CD4-positive, alpha-beta T cell treated with Interleukin-4 for 1 hour (primary cell): ENCODE measurements at places on chromosomes 3 and 15.

GRCh38 chr3:41580274-41580959 is 381.1 kb downstream of the CTNNB1 start:
- DNase-seq = no peak

DNA sequence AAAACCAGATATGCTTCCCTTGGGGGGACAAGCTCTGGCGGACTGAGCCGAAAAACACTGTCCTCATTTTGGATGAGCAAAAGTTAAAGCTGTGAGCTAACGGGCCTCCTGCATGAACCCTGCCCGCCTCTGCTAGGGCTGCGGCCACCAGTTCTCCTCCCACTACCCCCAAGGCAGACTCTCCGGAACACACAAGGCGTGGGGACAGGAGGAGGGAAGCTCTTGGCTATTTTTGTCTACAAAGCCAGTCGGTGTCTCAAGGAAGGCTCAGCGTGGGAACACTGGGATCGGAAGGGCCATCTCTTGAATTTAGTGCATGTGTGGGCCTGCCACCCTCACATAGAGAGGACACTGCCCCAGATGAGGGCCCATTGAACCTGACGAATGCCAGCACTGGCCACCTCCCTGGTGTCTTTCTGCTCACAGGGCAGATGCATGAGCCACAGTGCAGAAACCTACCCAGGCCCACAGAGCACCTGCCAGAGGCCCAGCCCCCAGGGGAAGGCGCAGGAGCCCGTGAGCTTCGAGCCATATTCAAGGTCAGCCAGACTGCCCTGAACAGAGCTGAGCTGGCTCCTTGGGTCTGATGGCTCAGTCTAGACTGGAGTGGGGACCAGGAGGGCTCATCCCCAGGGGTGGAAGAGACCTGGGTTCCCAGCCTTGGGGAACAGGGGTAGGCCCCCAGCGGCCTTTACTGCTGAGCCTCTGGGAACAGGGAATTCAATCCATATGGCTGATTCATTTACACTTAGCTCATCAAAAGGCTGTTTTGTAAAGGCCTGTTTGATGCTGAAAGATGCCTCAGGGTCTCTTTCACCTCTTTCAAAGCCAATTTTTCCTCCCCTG is 38.3 kb downstream of the HCN4 start:
- no peak for DNase-seq

GRCh38 chr15:95556866-95557225 is 773.7 kb upstream of the NR2F2 start:
- no peak for DNase-seq

- DNase-seq = peak; percentile 25
These were observed 5.4 kb upstream of the ALDH1A2 start for GRCh38 chr15:58070801-58071418.

DNA sequence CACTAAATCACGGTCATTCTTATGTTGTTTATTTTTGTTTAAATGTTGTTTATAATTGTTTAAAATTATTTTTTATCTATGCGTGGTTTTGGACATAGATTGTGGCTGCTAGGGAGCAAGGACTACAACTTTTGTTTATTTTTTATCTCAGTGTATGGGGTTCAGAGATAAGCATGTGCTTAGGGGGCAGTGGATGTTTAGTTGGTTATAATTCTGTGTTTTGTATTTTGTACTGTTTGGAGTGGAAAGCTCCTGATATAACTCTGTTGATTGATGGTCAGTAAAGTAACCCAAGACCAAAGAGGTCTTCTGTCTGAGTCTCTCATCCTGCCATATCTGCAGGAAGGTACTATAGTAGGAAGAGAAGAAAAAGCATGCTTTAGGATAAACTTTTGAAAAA is 36.5 kb upstream of the NPHP3 start:
- DNase-seq = no peak

DNA sequence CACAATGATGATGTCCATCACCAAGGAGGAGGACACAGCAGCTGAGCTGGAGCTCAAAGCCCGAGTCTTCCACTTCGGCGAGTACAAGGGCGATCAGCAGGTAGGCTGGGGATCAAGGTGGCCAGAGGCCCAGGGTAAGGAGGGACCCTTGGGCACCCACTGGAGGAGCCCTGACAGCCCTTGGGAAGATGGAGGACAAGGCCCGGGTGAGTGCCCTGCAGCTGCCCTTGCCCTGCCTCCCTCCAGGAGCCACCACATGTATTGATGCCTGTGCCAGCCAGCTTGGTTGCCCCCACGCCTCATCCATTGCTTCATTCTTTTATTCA is 38.4 kb downstream of the CFAP100 start:
- DNase-seq = no peak

GRCh38 chr3:150285601-150286000 is 122.5 kb upstream of the TSC22D2 start:
- DNase-seq = no peak

DNA sequence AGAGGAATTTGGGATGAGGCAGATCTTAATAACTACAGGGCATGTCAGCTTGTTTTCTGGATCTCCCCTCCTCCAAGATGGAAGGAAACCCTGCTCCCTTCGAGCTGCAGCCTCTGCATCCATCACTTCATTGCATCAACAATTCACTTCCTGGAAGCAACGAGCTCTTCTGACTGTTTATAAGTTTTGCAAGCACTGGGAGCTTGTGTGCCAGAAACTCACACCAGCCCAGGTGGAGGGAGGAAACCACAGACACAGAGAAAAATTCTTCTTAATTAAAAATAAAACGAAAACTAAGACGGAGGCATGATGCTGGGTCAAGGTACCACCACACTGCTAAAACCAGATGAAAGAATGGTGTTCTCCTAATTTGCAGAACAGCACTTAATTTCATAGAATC is 10.6 kb downstream of the LRIG1 start:
- DNase-seq = peak; percentile 24

DNA sequence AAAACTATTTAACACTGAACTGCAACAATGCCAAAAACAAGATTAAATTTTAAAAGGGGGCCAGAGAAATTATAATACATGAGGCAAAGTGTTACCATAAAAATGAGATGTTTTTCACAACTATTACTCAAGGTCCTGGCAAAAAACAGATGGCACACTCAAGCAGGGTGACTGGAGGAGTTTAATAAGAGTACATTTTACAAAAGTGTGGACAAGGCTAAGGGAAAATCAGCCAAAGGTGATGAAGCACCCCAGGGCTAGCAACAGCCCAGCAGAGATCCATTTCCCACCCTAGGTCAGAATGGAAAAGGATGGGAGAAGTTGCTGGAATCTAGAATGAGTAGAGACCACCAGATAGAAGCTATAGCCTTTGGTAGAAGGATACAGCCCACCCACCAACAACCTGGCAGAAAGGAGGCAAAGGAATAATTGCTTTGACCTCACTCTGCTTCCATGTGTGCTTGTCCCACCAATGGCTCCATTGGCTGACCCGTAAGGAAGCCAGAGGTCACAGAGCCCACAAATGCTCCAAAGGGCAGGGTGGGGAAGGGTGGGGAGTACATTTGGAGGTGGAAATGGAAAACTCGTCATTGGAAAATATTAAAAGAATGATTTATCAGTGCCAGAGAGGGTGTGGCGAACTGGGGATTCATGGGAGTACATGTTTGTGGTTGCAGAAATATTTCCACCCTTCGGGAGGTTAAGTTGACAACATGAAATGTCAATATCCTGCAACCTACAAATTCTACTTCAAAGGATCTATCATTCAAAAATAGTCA is 161.0 kb upstream of the UBE2E2 start:
- no peak for DNase-seq

DNA sequence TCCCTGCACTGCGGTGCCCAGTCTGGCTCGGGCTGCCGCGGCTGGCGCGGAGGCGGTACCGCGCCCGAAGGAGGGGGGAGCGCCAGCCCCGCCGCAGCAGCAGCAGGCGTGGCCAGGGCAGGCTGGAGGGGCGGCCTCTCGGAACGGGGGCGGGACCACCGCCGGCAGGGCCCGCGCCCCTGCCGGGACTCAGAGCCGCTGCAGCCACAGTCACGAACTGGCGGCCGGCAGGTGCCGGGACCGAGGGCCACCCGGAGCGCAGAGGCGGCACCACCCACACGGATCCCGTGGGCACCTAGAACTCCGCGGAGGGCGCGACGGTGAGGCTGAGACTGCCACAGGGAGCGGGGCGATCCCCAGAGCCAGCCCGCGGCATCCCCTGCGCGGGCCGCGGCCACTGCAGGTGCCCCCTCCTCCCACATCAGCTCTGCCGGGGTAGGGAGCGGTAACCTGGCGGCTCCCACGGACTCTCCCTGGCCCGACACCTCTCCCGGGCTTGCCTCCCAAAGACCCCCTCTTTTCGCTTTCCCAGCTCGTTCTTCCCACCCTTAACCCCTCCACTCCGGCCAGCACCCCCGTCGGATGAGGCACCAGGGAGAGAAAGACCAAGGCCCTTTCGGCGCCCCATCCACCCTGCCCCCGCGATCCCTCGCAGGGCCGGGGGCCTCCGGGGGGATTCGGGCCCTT is at the start of gene VWA5B2:
TSS of gene VWA5B2 (plus strand) at position 192 of the 687 bp plus-strand sequence. CDS start 944 bp downstream, outside the sequence.
- peak; percentile 79 for DNase-seq

DNA sequence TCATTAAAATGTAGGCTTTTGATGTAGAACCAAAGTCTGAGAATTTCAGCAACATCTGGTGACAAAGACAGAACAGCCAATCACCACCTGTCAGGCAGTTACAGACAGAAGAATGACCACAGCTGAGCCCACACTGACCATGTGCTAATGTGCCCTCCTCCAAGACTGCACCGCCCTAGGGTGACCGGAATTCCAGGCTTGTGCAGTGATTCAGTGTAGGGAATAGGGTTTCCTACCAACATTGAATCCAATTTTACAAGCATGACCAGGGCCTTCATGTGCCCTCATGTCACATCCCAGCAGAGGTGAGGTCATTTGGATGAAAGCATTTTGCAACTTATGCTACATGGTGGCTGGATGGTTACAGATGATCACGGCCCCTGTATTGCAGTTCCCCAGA is 412.5 kb downstream of the SOX2 start:
- DNase-seq = no peak

GRCh38 chr15:33716025-33716424 is 252.3 kb upstream of the CHRM5 start:
- no peak for DNase-seq

- DNase-seq = peak; percentile 84
These were observed 1.3 kb downstream of the GNAT1 start for GRCh38 chr3:50192689-50193141.

DNA sequence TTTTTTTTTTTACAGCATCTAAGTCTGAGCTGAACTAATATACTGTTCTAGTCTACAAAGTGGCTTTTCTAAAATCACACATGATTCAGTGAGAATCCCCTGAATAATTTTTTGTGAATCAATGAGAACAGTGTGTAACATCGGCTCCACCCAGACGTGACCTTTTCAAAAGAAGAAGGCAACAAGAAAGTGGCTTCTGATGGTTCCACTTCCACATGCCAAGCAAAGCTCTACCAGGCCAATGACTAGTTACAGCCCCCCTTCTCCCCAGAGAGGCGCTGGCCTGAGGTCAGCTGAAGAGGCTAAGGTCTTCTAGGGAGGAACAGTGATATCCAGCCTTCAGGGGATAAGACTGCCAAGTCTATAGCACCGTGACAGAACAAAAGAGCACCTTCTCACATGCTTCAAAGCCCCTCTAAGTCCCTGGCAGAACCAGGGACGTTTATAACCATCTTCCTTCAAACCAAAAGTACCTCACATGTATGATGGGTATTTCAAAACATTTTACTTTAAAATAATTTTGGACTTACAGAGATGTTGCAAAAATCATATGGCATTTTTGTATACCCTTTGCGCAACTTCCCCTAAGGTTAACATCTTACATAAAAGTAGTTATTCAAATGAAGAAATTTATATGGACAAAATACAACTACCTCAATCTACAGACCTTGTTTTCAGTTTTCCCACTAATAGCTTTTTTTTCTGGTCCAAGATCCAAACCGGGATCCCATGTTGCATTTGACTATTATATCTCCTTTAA is 177.9 kb downstream of the OSBPL10 start:
- no peak for DNase-seq

- no peak for DNase-seq
These were observed 81.8 kb upstream of the UBE2E1 start for GRCh38 chr3:23723930-23724329.

DNA sequence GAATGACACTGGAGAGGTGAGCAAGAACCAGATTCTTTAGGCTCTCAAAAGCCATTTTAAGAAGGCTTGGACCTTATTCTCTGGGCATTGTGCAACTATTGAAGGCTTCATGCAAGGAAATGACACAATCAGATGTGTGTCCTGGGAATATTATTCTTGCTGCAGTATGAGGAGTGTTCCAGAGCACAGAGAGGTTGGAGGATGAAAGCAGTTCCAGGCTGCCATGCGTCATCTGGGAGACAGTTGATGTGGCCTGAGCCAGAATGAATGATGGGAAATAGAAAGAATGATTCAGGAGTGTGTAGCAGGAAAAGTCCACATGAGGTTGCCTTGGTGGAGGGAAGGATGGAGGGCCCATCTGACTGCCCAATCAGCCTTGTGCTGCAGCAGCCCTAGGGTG is 123.1 kb downstream of the CHCHD6 start:
- no peak for DNase-seq

DNA sequence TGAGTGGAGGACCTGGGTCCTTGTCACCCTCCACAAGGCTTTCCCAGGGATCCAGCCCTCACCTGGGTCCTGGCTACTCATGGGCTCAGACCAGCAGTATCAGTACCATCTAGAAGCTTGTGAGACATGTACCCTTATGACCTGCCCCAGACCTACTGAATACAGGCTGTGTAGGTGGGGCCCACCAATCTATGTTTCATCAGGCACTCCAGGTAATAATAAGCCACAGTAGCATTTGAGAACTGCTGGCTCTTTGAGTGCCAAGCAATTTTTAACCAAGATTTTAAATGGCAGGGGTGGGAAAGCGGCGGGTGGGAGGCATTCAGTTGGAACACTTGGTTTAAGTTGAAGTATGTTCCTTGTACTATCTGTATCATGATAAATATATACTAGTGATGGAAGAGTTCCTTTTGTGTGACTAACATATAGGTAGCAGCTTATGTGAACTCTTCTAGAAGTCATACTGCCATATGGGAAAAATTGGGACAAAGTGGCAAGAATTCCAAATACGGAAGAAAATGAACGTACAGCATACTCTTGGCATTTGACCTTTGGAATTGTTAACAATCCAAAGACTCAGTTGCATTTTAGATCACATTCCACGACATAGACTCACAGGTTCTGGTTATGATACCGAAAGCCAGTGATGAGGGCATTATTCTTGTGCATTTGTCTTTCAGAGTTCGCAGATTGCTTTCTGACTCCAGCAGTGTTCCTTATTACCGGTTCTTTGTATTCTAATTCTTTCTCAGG is 190.4 kb downstream of the GHSR start:
- DNase-seq = no peak

DNA sequence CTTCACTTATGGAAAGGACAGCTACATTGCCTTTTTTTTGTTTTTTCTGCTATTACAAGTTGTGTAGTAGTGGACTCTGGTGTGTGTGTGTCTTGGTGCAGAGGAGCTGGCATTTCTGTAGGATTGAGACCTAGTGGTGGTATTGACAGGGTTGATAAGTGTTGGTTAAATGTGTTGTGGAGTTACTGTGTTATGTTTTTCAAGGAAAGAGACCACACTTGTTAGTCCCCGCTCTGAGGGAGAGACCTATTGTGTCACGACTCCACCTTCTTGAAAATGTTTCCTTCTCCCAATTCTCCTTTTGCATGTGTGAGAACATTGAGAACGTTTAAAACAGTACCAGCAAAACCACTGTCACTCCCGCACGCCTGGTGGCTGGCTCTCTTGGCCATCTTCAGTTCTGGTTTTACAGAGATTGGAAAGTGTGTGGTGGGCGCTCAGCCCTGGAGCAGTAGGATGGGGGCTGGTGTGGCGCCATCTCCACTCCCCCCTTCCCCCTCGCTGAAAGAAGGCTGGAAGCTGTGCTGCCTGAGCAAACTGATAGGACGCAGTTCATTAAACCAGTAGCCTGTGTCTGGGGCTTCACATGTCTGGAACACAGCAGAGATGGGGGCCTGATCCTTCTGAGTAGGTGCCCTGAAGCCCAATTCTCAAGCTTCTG is 5.5 kb downstream of the KLF13 start:
- no peak for DNase-seq

- DNase-seq = no peak
These were observed 381.6 kb downstream of the FOXP1 start for GRCh38 chr3:71201939-71202338.
